Muscle of back (tissue), 13 donors: ENCODE measurements at places on chromosomes 13 and 19.

DNA sequence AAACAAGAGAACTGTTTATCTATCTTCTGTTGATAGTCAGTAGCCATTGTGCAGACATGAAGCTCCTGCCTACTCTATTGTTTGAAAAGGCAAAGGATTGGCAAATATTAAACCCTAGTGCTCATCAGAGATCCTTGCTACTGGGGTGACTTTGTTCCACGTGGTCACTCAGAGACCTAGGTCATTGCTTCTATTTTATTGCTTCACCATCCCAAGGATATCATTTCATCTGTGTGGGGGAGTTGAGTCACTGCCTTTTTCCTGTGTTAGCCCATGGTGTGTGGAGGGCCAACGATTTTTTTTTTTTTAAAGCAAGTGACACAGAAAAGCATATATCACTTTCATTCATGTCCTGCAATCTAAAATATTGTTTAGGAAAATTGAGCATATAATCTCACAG lies 254.1 kb upstream of the RXFP2 start:
- no peak for DNase-seq

DNA sequence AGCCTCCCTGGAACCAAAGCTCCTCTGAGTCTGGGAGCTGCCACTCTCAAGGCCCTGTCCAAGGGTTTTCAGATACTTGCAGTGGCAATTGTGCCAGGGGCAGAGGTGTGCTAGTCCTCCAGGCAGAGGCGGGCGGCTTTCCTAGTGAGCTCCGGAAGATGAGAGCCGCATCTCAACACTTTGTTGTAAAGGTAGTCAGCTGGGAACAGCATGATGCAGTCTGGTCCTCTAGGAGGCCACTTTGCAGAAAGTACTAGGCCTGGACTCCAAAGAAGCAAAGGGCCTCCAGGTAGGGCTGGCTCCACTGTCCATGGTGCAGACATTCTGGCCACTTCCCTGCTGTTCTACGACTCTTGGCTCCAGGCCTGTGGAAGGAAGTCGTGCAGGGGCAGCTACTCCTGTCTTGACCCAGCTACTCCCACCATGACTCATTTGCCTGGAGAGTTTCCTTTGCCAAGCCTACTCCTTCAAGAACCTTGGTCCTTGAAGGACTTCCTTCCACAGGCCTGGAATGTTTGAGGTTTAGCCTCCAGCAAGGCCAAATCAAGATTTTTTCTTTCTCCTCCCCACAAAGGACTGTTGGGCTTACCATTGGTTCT lies 9.9 kb upstream of the ZNF536 start:
- DNase-seq, result no peak

DNA sequence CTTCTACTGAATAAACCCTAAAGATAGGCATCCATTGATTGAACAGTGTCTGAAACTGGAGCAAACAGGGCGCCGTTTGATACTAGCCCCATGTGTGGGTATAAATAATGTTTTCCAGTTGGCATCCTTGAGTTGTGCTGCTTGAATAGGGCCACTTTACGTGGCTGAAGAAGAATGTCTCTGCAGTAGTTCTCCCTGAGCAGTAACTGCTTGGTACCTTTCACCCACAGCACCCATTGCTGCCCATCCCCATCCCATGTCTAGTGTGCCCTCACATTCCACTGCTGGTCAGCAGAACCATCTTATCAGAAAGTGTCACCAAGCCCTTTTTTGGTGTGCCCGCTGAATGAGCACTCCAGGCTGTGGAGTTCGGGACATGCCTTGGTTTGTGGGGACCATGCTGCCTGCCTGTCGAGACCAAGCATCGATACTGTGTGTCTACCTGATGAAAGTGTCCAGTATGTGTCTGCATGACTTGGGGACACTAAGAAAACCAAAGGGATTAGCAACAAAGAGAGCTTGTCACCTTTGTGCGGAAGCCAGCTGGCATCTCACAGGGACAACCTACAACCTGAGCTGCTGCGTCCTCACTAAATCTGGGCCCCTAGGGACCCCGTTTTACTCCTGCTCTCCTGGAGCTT lies 162.0 kb downstream of the TM9SF2 start:
- DNase-seq, result no peak

- DNase-seq, result no peak
Measured at GRCh38 chr19:2076526-2076944, 19.6 kb downstream of the MOB3A start.

DNA sequence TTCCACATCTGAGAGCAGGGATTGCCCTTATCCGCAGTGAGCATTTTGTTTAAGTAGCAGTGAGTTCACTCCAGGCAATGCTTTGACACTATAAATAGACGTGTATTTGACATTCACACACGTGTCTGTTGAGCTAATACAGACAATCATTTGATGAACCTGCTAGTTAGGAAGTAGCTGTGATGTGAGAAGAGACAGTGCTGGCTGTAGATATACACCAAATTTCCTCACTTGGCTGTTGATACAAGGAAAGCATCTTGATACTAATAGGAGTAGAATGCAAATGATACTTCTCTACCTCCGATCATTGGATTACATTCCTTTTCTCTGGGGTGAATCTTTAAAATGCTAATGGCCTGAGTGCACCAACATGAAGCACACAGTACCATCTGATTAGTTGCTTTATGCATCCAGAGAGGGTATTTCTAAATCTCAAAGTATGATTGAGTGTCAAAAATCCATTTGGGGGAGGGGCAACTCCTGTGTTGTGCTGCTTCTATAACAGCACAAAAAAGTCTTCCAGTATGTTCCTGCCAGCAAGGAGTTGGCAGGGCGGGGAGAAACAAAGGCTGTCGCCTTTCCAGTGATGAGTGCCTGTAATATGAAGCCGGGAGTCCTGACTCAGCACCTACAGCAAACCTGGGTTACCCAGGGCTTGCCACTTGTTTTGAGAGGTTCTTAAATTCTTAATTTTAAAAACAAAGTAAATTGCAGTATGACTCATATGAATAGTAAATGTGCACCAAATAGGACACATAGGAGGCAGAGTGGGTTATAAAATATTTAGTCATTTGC lies 7.0 kb downstream of the CUL4A start:
- no peak for DNase-seq

- no peak for DNase-seq
Measured at GRCh38 chr13:50914848-50915247, 5.3 kb downstream of the RNASEH2B start.

- DNase-seq, result peak; percentile 36
Measured at GRCh38 chr19:37997911-37998344, 90.9 kb downstream of the SIPA1L3 start.

- DNase-seq, result no peak
Measured at GRCh38 chr13:33249066-33249465, 36.5 kb downstream of the STARD13 start.

DNA sequence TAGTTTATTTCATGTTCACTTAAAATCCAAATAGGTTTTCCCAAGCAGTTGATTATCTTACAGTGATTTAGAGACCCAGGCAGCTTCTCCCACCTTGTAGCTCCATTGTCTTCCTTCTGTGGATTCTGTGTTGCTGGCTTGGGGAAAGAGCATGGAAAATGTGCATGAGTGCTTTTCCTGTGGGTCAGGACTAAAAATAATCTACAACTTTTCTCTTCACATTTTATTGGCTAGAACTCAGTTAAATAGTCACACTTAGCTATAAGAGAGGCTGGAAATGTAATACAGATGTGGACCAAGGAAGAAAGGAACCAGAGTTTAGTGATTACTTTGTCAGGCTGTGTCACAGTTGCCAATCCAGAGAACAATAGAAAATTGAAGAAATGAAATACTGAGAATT lies 198.8 kb downstream of the NBEA start:
- DNase-seq, result peak; percentile 41

- DNase-seq, result no peak
Measured at GRCh38 chr13:35498231-35498630, 21.7 kb upstream of the MAB21L1 start.

GRCh38 chr13:30736461-30737320 lies 1.3 kb downstream of the ALOX5AP start:
- no peak for DNase-seq

DNA sequence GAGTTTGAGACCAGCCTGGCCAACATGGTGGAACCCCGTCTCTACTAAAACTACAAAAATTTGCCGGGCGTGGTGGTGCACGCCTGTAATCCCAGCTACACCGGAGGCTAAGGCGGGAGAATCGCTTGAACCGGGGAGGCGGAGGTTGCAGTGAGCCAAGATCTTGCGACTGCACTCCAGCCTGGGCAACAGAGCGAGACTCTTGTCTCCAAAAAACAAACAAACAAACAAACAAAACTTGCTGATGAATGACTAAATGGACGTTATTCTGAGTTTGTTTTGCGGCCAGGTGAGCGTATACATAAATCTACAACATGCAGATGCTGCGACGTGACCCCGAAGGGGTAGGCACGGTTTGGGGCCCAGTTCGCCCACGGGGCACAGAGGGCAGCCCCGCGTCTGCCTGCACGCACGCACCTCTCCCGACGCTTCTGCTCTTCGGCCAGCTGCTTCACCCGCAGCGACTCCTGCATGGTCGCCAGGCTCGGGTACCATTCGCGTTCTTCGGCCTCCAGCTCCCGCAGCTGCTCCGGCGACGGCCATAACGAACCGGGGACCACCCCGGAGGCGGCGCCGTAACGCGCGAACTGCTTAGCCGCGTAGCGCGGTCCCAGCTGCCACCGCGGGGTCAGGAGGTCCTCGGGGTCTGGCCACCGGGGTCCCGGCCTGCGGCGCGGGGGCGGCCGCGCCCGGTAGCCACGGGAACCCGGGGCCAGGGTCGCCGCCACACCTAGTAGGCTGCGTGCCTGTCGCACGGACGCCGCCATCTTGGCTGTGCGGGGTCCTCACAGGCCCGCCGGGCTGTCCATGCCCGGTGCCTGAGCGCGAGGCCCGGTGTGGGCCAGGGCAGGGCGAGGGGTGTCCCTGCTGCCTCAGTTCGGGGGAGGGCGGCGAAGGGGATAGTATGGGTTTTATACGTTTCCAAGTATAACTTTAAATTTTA lies at the start of gene GADD45GIP1:
Gene GADD45GIP1, minus strand, starts transcription at position 778 of the 943 bp plus-strand sequence. Its CDS starts 11 bp downstream, at position 767.
- DNase-seq, result peak; percentile 70

- peak; percentile 23 for DNase-seq
Measured at GRCh38 chr13:76336889-76337844, 549.0 kb downstream of the KCTD12 start.

- DNase-seq, result peak; percentile 41
Measured at GRCh38 chr13:45847554-45848224, 3.9 kb downstream of the SIAH3 start.

DNA sequence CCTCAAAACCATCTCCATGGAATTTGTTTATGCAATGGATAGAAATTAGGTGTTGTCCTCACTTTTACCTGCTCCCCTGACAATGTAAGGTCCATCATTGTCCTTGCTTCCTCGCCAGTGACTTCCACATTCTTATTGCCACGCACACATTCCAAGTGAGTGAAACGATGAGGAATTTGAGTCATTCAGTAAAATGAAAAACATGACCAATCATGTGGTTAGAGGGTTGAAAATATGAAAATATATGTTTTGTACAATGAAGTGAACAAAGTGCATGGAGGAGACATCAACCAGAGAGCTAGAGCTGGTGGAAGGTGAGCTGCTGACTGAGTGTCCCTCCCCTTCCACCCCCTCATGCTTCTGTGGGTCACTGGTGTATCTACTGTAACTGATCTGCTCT lies 91.7 kb downstream of the ATP8A2 start:
- no peak for DNase-seq

DNA sequence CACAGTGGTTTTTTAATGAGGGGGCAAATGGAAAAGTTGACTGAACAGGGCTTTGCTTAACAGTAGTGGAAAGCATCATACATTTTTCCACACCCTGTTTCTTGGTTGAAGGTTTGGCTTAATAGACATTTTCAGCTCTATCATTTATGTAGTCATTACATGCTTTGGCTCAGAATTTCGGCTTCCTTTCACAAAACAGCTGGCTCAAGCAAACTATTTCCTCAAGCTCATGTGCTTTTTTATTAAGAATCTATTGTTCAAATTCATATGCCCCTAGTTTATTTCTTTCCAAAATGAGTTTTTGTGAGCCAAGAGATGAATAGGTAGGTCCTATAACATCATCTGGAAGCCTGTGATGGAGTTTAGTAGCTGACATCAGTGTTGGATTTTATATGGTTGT lies 113.8 kb downstream of the SLITRK6 start:
- peak; percentile 52 for DNase-seq

DNA sequence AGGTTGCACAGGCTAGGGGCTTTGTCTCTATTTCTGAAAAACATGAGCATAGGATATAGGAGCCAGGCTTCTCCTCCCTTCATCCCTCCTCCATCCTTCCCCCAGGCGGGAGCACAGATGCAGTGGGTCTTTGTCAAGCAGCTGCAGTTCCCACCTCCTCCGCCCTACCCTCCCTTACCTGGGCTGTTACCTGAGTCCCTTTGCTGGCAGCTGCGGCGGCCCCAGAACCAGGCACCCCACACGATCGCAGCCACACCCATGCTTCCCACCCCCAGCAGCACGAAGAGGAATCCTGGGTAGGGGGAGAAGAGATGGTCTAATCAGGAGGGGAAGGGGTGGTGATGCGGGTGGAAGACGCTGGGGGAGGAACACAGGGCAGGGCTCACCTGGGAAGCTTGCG lies 7.8 kb downstream of the TMIGD2 start:
- DNase-seq, result no peak

DNA sequence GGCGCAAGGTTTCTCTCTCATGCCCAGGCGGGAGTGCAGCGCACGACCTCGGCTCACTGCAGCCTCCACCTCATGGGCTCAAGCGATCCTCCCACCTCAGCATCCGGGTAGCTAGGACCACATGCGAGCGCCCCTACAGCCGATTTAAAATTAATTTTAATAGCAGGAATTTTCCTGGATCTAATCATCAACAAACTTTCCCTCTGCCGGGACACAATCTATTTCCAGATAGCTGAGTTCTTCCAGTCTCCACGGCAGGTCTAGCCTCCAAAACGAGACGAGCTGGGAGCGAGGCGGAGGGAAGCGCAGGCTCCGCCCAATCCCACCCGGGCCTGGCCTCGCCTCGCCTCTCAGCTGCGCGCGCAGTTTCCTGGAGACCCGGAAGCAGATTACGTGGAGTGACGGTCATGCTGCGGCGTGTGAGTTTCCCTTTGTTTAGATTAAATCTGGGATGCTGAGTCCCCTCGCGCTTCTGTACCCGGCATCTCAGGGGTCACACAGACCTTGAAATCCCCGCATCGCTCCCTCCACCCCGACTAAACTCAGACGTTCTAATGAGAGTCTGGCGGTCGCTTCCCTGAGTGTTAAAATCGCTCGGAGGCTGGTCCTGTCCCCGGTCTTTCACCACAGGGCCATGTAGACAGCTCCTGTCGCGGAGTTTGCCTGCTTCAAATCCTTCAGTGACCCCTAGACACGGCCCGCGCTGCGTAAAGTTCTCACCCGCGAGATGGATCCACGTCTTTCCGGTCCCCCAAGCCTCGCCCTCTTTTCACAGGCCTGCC lies at the start of gene ZNF880:
Gene ZNF880, plus strand, starts transcription at position 365 of the 782 bp plus-strand sequence. Its CDS starts 43 bp downstream, at position 408.
- DNase-seq, result peak; percentile 95

- DNase-seq, result no peak
Measured at GRCh38 chr13:33087091-33087490, 70.9 kb downstream of the KL start.

DNA sequence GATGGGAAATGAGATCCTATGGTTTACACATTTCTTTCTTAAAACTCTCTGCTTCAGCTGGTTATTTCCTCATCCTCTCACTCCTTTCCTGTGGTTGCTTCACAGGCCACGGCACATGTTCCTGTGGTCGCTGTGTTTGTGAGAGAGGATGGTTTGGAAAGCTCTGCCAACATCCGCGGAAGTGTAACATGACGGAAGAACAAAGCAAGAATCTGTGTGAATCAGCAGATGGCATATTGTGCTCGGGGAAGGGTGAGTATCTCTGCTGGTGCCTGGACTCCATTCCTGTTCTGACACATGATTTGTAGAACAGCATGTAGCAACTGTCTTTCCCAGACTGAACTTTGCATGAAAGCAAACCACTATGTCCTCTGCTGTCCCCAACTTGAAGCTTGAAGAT lies 254.2 kb downstream of the ITGBL1 start:
- no peak for DNase-seq
